IPS-NIHi11 (cell line): ENCODE measurements at places on chromosomes 11 and 22.

DNA sequence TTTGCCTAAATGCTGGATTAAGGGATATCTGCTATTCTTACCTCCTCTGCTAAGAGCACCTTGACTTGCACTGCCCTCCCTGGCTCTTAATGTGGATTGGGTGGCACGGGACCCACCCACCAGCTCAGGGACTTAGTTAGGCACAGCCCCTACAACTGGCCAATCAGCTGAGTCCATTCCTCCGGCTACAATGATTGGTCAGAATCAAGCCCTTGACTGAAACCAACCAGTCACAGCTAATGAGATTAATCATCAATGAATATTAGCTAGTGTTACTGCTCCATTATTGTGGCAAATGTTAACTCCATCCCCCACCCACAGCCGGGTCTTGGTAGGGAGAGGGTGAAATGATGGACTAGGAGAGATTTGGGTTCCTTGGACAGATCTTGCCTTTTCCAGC, 328.0 kb downstream of the MN1 start:
- peak; percentile 46 for DNase-seq

GRCh38 chr11:60348116-60348515, 21.1 kb downstream of the MS4A6E start:
- no peak for DNase-seq

- DNase-seq = no peak
Measured at GRCh38 chr22:19904174-19904856, 37.3 kb upstream of the COMT start.

DNA sequence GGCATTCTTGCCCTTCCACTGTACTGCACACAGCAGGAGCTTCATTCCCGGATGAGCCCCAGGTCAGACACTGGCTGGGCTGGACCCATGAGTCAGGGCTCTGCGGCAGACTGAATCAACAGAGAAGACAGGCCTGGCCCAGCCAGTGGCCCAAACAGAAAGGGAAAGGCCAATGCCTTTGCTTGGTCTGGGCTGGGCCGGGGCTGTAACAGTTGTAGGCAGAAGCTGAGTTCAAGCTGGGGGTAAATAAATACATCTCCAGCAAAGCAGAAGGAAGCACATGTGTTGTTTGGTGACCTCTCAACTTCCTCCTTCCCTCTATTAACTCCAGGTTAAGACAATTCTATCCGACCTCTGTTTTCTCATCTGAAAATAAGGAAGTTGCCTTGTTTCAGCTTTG, 1.8 kb upstream of the SMIM35 start:
- no peak for DNase-seq

- DNase-seq = no peak
Measured at GRCh38 chr11:79950172-79950571, 509.3 kb upstream of the TENM4 start.

DNA sequence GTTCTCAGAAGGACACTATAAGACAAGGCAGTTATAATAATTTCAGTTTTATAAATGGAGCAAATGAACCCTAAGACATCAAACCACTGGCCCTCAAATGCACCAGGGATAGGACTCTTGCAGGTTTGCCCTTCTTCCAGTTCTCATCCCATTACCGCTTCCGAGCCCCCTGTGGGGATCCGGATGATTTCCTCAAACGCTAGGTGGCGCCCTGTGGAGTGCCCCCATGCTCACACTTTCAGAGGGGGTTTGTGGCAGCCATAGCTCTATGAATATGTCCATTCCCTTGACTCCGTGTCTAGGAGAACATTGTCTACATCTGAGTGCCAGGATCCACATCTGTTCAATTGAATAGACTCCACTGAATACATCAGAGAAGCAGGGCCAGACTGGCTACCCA, 816.3 kb downstream of the NTM start:
- DNase-seq = peak; percentile 58

- DNase-seq = no peak
Measured at GRCh38 chr22:44455151-44455962, 42.7 kb downstream of the RTL6 start.

DNA sequence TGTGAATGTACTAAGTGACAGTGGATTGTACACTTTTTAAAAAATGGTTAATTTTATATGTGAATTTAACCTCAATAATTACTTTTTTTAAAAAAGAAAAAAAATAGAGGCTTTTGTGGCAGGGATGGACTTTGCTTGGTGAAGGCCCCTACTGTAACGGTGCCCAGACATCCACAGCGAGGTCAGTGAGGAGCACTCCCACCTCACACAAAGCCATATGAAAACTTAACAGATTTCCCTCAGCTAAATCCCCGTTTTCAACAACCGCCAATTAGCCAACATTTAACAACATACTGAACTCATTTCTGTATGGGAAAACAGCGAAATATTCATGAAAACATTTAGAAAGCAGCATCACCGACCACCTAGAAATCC, 642 bp upstream of the C11orf58 start:
- DNase-seq = peak; percentile 18

DNA sequence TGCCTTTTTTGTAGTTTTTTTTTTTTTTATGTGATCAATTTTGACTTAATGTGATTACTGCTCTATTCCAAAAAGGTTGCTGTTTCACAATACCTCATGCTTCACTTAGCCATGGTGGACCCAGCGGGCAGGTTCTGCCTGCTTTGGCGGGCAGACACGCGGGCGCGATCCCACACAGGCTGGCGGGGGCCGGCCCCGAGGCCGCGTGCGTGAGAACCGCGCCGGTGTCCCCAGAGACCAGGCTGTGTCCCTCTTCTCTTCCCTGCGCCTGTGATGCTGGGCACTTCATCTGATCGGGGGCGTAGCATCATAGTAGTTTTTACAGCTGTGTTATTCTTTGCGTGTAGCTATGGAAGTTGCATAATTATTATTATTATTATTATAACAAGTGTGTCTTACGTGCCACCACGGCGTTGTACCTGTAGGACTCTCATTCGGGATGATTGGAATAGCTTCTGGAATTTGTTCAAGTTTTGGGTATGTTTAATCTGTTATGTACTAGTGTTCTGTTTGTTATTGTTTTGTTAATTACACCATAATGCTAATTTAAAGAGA, 12.5 kb downstream of the CCND1 start:
- no peak for DNase-seq

- no peak for DNase-seq
Measured at GRCh38 chr11:13376838-13377237, 86.2 kb downstream of the BTBD10 start.

- DNase-seq = no peak
Measured at GRCh38 chr11:120025606-120026335, 112.1 kb downstream of the TRIM29 start.

- no peak for DNase-seq
Measured at GRCh38 chr11:64102005-64102738, 63.7 kb downstream of the MACROD1 start.

DNA sequence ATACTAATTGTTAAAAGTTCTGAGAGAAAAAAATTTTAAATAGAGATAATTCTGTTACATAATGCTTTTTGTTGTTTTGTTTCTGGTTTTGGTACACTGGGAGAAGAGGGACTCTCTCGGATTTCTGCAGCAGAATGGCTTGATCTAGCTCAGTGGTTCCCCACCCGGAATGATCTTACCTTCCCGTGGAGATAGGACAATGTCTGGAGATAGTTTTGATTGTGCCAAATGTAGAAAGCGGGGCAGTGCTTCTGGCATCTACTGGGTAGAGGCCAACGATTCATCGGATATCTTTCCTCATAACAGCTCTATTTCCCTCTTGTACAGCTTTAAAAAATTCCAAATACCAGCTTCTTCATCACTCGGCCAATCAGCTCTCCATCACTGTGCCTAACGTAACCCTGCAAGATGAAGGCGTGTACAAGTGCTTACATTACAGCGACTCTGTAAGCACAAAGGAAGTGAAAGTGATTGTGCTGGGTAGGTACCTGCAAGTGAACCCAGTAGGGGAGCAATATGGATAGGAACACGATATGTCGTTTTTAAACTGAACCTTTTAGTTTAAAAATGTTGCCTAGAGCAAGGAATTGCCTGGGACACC, 13.2 kb downstream of the CRTAM start:
- DNase-seq = no peak

- no peak for DNase-seq
Measured at GRCh38 chr11:61883947-61884346, 7.4 kb downstream of the FADS3 start.

- DNase-seq = no peak
Measured at GRCh38 chr11:35288817-35289541, 130.4 kb downstream of the SLC1A2 start.

DNA sequence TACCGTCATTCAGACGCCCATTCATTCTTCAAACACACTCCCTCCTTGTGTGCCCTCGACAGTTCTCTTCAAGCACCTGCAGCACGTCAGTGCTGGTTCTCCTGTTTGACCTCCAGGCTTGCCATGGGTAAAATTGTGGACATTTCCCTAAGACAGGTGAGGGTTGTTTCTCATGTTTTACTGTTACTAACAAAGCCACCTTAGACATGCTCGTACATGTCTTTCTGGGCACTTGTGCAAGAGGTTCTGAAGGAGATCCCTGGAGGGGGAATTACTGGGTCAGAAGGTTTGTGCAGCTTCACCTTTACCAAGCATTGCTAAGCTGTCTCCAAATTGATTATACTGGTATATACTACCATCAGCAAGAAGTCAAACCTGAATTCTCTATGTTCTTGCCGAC, 189.7 kb upstream of the TMEM45B start:
- no peak for DNase-seq

DNA sequence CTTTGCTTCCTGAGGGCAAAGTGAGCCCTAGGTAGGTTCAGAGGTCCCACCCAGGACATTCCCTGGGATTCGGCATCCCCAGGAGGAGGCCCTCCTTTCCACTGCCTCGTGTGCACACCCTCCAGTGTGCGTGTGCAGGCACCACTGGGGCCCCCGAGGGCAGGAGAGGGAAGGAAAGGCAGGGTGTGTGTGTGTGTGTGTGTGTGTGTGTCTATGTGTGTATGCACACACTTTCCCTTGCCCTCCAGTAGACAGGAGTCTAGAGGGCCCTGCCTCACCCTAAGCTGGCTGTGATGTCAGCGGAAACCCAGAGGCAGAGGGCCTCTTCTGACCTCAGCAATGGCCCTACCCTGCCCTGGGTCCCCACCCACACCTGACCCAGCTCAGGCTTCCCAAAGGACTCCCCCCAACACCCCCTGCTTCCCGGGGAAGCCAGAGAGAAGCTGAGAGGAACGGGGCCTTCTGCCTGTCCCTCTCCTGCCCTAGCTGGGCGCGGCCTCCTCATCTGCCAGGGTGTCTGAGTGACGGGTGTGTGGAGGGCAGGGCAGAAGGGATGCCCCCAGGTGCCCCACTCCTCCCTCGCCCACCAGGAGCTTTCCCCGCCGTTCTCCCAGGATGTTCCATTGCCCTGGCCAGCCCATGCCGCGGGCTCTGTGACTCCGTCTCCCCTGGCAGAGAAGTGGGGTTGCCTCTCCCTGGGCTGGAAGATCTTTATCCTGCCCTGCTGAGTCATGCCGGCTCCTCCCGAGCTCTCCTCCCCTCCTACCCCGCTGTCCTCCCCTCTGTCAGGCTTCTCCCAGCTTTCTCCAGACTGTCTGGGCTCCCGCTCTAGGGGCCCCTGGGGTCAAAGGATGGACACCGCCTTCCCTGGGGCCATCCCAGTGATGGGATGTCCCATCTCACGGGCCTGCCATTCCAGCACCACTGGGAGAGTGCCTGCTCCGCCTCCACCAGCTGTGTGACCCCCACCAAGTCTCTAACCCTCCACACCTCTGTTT, 6.0 kb upstream of the CLCF1 start:
- no peak for DNase-seq

DNA sequence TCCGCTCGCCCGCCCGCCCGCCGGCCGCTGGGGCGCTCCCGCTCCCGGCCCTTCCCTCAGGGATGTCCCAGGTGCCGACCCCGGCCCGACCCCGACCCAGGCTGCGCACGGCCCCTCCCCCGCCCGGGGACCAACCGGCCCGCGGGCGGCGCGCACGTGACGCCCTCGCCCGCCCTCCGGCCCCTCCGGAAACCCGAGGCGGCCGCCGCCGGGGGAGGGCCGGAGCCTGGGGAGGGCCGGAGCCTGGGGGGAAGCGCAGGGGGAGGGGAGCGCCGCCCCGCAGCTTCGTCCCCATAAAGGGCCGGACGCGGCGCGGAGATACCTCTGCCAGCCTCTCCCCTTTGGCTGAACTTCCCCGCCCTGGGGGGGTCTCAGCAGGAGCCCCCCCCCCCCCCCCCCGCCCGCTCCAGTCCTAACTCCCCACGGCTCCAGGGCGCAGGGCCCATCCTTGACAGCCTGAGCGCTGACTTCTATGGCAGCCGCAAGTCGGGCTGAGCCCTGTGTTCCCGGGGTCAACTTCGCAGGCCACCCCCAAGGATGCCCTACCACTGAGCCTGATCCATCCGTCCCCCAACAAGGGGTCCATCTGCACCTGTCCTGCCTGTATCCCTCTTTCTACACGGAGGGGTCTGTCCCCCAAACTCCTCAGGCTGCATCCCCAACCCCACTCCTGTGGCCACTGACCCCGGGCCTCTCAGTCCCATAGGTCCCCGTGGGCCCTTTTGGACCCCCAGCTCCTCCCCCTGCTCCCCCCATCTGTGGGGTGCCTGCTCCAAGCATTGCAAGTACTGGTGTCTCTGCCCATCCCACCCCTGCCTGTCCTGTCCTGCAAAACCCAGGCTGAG, at the start of gene MAPK12:
TSS of gene MAPK12 (minus strand) at position 69 of the 845 bp plus-strand sequence. CDS start 174 bp downstream, outside the sequence.
- DNase-seq = peak; percentile 93

- no peak for DNase-seq
Measured at GRCh38 chr11:26839911-26840698, 118.2 kb upstream of the SLC5A12 start.

- DNase-seq = no peak
Measured at GRCh38 chr11:99766811-99767210, 746.1 kb downstream of the CNTN5 start.

DNA sequence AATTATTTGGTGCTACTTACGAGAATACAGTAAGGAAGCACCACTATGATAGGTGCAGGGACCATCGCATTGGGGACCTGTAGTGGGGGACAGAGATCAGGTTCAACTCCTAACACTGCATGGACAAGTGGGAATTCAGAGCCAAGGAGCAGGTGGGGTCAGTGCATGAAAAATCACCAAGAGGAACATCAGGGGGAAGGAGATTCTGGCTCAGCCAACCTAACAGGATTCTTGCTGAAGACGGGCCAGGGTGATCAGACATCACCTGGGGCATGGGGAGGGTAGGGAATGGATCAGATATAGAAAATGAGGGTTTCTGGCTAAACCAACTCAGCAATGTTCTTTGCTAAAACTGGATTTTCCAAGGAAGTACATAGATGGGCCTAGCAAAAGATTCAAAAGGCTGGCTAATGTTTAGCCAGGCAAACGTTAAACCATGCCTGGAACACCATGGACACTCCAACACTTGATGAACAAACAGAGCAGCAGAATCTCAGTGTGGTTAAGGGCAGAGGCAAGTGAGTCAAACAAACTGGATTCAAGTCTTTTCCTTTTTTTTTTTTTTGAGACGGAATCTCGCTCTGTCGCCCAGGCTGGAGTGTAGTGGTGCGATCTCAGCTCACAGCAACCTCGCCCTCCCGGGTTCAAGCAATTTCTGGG, 70.0 kb downstream of the MICAL3 start:
- DNase-seq = no peak

- no peak for DNase-seq
Measured at GRCh38 chr11:115255006-115255762, 249.0 kb downstream of the CADM1 start.

DNA sequence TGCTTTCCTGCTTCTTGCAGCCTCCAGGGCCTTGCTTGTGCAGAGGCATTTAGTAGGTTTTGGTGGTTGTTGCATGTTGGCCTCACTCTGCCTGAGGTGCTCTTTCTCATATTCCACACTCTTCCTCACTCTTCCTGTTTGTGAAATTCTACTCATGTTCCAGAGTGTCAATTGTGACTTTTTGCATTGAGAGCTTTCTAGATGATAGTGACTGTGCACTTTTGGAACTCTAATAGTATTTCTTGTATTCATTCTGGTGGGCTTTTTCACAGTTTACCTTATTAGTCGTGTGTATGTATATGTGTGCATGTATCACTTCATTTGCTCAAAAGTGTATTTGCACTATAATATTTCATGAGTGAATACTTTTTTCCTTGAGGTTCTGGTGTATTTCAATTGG, 11.3 kb downstream of the HSD17B12 start:
- DNase-seq = no peak
